ENCODE measurements at places on chromosomes 13 and 19. TPM values are rescaled to one million over a fixed set of nuclear protein-coding genes. Genes with fewer than 3 reads are reported as not detected.

Gene ZNF784
- 3.9 TPM for total RNA-seq

Gene LONP1
- total RNA-seq, result 59.6 TPM

Gene ZNF20
- 4.3 TPM for total RNA-seq

Gene TINCR
- 0.12 TPM for total RNA-seq

Gene NACC1
- total RNA-seq, result 39.3 TPM

Gene ZNF575
- total RNA-seq, result 0.26 TPM

Gene LAIR1
- total RNA-seq, result not detected

Gene C19orf85
- total RNA-seq, result not detected

Gene OR7A10
- not detected for total RNA-seq

Gene ZNF177
- 1.5 TPM for total RNA-seq

Gene GNG8
- total RNA-seq, result not detected

Measured in aortic smooth muscle cell (primary cell).